ENCODE measurements at places on chromosomes 1 and 21.

DNA sequence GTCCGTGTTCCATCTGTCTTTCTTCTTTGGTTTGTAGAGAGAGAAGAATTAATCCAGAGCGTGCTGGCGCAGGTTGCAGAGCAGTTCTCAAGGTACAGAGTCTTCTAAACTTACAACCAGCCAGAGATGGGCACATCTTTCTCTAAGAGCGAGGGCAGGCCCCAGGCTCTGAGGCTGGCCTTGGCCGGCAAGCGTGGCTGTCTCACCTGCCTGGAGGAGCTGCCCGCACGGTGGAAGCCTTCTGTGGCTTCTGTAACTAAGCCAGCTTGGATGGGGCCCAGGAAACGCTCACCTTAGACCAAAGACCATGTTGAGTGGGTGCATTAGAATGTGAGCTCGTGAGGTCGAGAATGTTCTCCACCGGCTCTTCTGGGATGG, 78.6 kb downstream of the PDE9A start:
- DNase-seq: no peak

DNA sequence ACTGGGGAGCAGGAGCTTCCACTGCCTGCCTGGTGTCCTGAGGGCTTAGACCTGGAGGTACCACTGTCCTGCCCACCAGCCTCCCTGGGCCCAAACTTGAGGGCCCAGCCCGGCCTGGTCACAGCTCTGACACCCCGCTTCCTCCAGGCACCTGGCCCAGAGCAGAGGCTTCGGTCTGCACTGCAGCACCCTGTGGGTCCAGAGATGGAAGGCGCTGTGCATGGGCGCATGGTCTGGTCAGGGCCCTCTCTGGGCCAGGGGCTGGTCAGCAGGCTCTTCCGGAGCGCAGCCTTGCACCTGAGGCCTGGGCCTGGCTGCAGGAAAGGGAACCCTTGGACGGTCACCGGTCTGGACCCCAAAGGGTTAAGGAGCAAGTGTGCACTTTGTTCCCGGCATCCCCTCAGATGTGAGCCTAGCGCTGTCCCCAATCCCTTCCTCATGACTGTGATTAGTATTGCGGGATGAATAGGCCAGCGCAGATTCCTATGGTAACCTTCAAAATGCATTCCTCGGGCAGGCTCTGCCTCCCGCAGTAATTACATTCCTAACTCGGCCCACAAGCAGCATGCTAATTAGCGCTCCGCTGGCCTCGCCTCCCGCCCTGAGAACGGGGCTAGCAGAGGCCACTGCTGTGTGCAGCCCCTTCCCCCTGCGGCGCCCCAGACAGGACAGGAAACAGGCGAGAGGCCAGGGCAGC, 36.3 kb downstream of the PRDM16 start:
- DNase-seq: no peak

DNA sequence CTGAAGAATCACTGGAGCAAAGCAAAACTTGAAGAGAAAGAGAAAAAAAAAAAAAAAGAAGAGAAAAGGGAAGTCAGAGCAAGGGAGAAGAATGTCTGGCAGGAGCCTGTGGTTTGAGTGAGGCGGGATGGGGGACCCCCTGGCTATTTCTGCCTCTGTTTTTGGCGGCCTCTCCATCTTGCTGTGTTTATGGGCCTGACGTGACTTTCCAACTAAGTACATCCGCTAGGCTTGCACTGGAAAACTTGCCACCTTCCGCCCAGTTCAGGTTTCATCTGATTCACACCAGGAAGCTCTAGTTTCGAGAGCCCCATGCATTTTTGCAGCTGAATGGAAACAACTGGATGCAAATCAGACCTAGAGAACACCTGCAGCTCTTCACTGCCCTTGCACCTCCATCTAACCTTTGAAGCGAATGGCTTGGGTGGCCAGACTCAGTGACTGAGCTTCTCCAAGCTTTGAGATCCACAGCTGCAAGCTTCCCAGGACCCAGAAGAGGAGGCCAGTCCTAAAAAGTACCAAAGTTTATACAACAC, 28.0 kb downstream of the TBX15 start:
- DNase-seq: no peak

DNA sequence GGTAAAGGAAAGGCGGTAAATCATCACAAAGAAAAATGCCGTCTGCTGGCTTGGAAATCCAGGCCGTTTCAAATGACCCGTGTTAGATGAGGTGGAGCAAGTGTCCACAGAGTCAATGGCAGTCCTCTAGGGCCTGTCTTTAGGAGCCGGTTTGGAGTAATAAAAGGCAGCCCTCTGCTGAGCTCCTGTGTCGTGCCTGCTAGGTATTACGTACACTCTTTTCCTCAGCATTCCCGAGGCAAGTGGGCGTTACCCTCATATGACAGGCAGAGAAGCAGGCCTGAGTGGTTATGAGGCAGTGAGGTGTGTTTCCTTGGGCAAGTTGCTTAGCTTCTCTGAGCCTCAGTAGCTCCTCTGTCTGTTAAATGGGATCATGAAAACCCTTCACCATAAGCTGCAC, 7.7 kb downstream of the NENF start:
- no peak for DNase-seq

DNA sequence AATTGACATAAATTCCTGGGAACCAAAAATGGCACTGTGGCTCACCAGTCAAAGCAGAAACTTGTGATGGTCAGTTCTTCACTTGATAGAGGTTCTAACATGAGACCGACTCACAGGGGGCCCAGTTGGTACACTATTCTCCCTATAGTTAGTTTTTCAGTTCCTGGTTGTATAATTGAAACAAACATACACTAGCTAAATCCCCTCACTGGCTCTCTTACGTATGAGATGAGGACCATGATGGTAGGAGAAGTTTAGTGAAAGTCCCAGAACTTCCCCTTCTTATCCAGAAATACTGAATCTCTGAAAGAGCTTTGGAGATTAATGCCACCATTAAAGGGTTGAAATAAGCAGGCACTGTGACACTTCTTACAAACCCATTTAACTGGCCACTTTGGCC, 2.8 kb upstream of the S100B start:
- no peak for DNase-seq

- DNase-seq: no peak
Measured at GRCh38 chr1:156556354-156556753, 16.0 kb downstream of the IQGAP3 start.

- no peak for DNase-seq
Measured at GRCh38 chr21:37088186-37088735, 15.2 kb downstream of the TTC3 start.

GRCh38 chr21:36522219-36522808, 42.4 kb upstream of the CLDN14 start:
- no peak for DNase-seq

DNA sequence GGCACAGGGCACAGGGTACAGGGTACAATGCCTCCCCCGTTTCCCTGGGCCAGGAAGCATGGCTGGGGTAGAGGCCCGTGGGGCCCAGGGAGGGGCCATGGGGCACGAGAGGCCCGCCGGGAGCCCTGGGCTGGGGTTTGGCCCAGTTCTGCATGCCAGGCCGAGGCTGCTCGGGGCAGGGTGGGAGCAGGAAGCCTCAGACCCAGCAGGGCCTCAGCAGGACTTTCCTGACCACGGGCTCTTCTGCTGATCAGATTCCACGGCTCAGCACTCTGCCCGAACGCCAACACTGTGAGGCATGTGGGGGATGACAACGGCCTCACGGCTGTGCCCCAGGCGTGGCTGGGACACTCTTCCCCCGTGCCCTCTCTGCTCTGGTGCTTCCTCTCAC, 104.3 kb downstream of the NPHP4 start:
- no peak for DNase-seq

DNA sequence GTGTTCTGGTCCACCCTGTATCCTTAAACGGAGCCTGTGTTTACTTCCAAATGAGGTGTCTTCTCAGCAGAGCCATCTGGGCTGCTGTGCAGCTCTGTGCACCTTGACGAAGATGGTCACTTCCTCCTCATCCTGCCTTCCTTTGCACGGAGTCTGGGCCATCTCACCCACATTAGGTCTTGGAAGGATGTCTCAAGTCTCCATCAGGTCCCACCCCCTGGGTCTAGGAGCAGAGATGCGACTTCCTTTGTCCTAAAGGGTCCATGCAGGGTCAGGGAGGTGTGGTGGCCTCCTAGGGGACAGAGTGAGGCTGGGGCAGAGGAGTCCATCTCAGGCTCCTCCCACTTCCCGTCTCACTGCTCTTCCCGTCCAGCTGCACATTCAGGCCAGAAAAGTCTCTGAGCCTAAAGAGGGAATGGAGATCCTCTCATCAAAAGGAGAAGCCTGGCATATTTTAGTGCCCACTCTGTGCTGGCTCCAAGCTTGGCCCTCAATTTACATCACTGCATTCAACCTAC, 209.2 kb downstream of the MATN1 start:
- no peak for DNase-seq

- no peak for DNase-seq
Measured at GRCh38 chr1:183987593-183988318, 49.8 kb downstream of the COLGALT2 start.

GRCh38 chr1:234960722-234961455, 167.7 kb downstream of the TOMM20 start:
- no peak for DNase-seq

DNA sequence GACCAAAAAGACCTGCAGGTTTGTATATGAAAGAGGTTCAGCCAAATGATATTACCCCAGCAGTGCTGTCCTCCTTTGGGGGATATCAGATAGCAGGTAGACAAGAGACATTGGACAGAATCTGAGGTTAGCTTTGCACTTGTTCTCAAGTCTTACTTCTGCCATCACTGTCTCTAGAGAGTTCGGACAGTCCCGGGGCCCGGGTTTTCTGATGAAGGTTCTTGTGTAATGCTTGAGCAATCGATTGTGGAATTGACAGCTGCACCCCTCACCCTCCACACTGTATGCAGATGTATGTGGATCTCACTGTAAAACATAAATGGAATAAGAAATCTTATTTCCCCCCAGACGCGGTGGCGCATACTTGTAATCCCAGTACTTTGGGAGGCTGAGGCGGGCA, 56.2 kb upstream of the MORC3 start:
- DNase-seq: no peak

- DNase-seq: no peak
Measured at GRCh38 chr1:174988986-174989385, 10.8 kb upstream of the CACYBP start.

DNA sequence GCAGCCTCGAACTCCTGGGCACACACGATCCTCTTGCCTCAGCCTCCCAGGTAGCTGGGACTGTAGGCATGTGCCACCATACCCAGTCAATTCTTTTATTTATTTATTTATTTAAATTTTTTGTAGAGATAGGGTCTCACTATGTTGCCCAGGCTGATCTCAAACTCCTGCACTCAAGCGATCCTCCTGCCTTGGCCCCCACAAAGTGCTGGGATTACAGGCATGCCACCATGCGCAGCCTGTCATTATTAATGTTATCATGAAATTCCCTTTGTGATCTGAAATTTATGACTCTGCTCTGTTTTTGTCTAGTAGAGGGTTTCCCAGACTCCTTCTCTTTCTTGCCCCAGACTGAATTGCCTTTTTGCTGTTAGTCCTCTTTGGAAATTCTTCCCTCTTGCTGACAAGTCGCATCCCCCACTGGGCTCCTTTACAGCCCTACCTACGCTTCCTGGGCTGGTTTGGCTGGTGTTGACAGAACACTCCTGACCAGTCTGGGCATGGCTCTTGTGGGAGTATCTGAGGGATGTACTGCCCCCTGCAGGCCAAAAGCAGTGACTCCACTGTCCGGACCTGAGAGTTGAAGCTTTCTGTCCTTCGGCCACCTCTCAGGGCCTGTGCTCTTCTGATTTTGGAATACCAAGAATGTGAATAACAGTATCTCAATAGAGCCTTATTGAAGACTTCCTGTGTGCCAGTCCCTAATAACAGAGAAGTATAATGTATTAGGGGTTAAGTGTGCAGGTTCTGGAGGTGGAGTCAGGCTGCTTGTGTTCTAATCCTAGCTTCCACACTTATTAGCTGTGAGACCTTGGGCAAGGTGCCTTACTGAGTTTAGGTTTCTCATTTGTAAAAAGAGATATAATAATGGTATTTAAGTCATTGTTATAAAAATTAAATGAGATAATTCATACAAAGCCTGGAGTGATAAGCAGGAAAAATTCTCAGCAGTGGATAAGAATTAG, 28.2 kb downstream of the TCEANC2 start:
- DNase-seq: peak; percentile 5

DNA sequence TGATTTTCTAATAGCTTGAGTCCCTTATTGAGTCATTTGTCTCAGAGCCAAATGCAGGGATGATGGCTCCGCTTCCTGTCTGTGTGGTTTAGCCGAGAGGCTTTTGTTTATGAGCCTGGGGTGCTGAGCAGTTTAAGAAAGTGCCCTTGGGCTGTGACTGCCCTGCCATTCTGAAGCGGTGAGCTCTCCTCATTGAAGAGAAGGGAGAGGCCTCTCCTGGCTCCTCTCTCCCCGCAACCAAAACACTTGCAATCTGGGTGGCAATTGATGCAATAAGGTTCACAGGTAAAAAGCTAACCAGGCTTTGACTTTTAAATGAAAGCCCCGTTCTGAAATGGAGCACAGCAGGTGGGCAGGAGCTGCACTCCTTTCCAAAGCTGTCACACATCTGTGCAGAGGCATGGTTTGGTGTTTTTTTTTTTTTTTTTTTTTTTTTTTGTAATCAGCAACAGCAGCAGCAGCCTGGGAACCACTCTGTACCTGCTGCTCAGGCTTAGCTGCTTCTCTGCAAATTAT, 403.7 kb downstream of the SIPA1L2 start:
- DNase-seq: peak; percentile 18

DNA sequence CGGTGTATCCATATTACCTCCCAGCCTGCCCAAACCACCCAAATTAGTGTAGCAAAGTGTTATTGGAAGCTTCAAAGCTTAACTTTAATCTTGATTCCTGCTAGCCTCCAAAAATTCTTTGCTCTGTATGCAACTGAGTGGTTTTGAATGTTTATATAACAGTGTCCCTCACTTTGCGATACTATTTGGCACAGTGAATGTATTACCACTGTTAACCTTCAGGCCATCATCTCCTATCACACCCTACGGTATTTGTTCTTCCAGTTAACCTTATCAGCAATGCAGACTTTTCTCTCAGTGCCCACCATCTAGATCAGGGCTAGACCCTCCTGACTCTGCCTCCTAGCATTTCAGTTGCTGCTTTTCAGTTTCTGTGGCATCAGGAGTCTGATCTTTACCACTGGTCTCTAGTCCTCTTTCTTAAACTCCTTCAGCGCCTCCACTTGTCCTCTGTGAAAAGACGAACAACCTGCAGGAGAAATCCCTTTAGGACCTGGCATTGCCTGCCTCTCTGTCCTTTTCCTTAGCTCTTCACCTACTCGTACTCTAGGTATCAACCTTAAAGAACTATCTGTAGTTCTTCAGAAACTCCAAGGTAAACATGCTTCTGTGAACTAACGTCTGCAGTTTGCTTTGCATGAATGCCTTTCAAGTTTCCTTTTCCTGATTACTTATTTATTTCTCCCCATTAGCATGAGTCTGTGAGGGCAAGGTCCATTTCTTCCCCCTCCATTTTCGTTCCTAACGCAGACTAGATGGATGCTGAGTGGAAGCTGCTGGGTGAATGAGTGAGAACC, 71.7 kb downstream of the SNX7 start:
- DNase-seq: no peak

DNA sequence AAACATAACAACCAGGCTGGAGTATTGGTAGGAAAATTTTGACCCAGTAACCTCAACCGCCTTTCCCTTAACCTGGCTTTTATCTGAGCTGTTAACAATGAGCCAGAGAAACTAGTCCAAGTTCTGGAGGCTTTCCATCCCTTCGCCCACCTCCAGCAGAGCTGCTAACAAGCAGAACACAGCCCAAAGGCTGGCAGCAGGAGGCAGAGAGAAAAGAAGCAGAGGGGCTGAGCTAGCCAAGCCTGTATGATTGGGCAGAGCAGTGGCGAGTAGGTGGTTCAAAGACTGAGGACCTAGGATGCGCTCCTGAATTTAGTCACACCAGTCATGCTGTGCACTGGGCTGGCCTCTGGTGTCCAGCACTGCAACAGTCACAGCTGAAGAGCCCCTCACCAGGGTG, 123.0 kb downstream of the TNR start:
- no peak for DNase-seq

GRCh38 chr1:222757646-222758268, 20.8 kb downstream of the FAM177B start:
- DNase-seq: no peak

Data from AG09319 (cell line).